ENCODE measurements at places on chromosomes 1 and 21.

DNA sequence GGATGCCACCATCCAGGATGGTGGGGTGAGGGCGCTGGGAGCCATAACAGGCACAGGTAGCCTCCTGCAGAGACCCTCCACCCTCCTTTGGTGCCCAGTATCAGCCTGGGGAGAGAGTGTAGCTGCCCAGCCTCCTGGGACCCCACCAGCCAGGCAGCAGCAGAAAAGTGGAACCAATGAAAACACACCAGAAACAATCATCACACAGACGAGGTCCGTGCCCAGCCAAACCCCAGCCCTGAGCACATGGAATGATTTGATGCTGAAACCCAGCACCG is 285.1 kb downstream of the PTPRU start:
- H3K4me3 ChIP-seq: no peak overlapping the region
- H3K27ac ChIP-seq: no peak overlapping the region
- no peaks in the 10 kb centered on the region for H3K27me3 ChIP-seq
- no peak for DNase-seq
- H3K4me1 ChIP-seq: no peaks in the 10 kb centered on the region
- H3K36me3 ChIP-seq: no peaks in the 10 kb centered on the region

GRCh38 chr1:196409586-196409985 is 198.7 kb downstream of the KCNT2 start:
- DNase-seq: no peak
- no peaks in the 10 kb centered on the region for H3K27me3 ChIP-seq
- H3K27ac ChIP-seq: no peak overlapping the region
- no peaks in the 10 kb centered on the region for H3K4me1 ChIP-seq
- no peaks in the 10 kb centered on the region for H3K36me3 ChIP-seq

DNA sequence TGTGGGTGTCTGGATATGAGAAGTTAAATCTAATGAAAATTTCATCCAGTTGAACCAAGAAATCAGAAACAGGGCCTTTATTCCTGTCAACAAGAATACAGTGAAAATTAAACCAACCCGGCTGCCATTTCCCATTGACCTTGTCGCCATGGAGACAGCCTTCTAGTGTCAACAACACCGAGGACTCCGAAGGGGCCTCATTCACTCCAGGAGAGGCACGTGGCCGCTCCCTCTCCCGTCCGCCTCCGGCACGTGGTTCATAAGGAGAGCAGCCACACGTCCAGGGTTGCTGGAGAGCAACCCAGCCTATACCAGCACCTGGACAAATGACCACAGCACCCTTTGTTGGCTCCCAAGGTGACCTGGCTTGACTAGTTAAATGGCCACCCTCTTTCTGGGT is 120.3 kb upstream of the VAMP3 start:
- H3K27ac ChIP-seq: no peak overlapping the region
- no peaks in the 10 kb centered on the region for H3K27me3 ChIP-seq
- H3K36me3 ChIP-seq: no peaks in the 10 kb centered on the region

- no peak overlapping the region for H3K27ac ChIP-seq
- no peak for DNase-seq
- H3K4me3 ChIP-seq: no peak overlapping the region
- H3K4me1 ChIP-seq: no peaks in the 10 kb centered on the region
- H3K27me3 ChIP-seq: no peaks in the 10 kb centered on the region
These were observed 9.1 kb downstream of the SCYL3 start for GRCh38 chr1:169884634-169885033.

GRCh38 chr1:234898455-234899033 is 230.1 kb downstream of the TOMM20 start:
- H3K27ac ChIP-seq: no peak overlapping the region
- no peaks in the 10 kb centered on the region for H3K36me3 ChIP-seq
- H3K27me3 ChIP-seq: no peaks in the 10 kb centered on the region

GRCh38 chr1:70896224-70896623 is 151.4 kb downstream of the PTGER3 start:
- DNase-seq: no peak
- no peak overlapping the region for H3K27ac ChIP-seq
- H3K27me3 ChIP-seq: no peaks in the 10 kb centered on the region
- no peaks in the 10 kb centered on the region for H3K36me3 ChIP-seq
- no peak overlapping the region for H3K4me3 ChIP-seq

GRCh38 chr1:204465546-204466415 is 28.8 kb downstream of the PIK3C2B start:
- DNase-seq: peak; percentile 44
- H3K4me3 ChIP-seq: peak overlapping the region; percentile 50
- H3K4me1 ChIP-seq: peaks cover 68% of the 10 kb centered on the region
- peak overlapping the region; percentile 97 for H3K27ac ChIP-seq
- no peaks in the 10 kb centered on the region for H3K27me3 ChIP-seq
- peaks cover 21% of the 10 kb centered on the region for H3K36me3 ChIP-seq

GRCh38 chr1:160850993-160851392 is 11.7 kb downstream of the CD244 start:
- no peak overlapping the region for H3K27ac ChIP-seq
- DNase-seq: no peak
- no peaks in the 10 kb centered on the region for H3K27me3 ChIP-seq
- no peaks in the 10 kb centered on the region for H3K4me1 ChIP-seq
- no peaks in the 10 kb centered on the region for H3K36me3 ChIP-seq
- H3K4me3 ChIP-seq: no peak overlapping the region

DNA sequence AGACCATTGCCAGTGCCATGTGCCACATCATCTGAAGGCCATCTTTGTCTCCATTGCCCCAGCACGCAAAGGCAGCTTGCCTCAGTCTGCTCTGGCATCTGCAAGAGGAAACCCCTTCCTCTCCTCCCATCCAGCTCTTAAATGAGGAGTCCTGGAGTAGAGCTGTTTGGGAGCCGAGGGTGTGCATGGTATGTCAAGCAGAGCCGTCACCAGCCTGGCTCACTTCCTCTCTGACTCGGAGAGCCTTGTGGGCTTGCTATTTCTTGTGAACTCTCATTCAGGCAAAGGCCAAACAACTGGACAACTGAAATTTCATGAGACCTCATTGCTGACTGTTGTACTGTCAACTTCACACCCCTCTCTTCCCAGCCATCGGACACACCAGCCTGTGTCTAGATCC is 143.9 kb downstream of the SIPA1L2 start:
- DNase-seq: no peak
- no peaks in the 10 kb centered on the region for H3K36me3 ChIP-seq
- H3K4me1 ChIP-seq: no peaks in the 10 kb centered on the region
- no peak overlapping the region for H3K4me3 ChIP-seq
- H3K27me3 ChIP-seq: no peaks in the 10 kb centered on the region
- peak overlapping the region; percentile 40 for H3K27ac ChIP-seq

GRCh38 chr1:46136711-46137110 is 4.3 kb upstream of the PIK3R3 start:
- H3K27ac ChIP-seq: no peak overlapping the region
- DNase-seq: no peak
- no peaks in the 10 kb centered on the region for H3K36me3 ChIP-seq

DNA sequence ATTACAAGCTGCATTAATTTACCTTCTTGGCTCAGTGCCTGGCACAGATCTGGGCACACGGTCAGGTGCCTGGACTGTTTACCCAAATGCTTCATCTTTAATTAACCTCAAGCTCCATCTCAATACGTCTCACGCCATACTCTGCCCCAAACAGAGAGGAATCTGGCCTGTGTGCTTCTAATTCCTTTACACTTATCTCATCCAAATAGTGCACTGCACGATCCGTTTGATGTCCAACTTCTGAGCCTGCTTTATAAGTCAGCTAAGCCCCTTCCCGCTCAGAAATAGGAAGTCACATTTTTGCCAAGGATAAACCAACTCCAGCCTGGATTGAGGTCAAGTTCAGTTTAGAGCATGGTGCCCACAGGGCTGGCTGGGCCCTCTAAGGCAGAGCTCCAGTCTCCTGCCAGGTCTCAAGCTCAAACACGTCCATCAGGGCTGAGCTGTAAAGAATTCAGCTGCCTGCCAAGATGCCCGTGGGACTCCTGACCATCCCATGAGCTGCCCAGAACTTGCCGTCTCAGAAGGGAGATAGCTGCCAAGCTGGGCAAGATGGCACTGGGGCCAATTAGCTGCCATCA is 233.5 kb downstream of the TRABD2B start:
- H3K36me3 ChIP-seq: no peaks in the 10 kb centered on the region
- no peak for DNase-seq
- H3K4me3 ChIP-seq: no peak overlapping the region
- H3K27me3 ChIP-seq: no peaks in the 10 kb centered on the region
- peak overlapping the region; percentile 71 for H3K27ac ChIP-seq

DNA sequence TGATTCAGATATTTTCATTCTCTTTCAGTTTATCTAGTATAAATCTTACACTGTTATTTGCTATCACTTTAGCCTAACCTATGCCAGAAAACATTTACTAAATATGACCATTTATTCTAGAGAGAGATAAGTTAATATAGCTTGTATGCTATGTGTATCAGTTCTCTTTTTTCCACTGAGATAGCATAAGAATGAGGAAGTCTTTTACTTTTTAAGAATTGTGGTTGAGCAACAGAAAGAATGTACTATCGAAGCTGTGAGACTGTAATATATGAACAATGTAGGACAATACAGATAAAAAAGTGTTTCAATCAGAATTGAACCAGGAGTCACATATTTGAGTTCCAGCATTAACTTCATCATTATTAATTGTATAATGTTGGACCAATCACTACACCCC is 479.9 kb upstream of the PLXNA2 start:
- no peaks in the 10 kb centered on the region for H3K4me1 ChIP-seq
- no peak overlapping the region for H3K27ac ChIP-seq
- no peaks in the 10 kb centered on the region for H3K27me3 ChIP-seq
- no peaks in the 10 kb centered on the region for H3K36me3 ChIP-seq
- no peak overlapping the region for H3K4me3 ChIP-seq
- DNase-seq: no peak

GRCh38 chr1:156676820-156677615 is at the start of gene NES:
Gene NES, minus strand, starts transcription at chr1:156677407. Its CDS starts 143 bp downstream, at chr1:156677264.
- no peak for DNase-seq
- H3K36me3 ChIP-seq: no peaks in the 10 kb centered on the region
- peaks cover 13% of the 10 kb centered on the region for H3K4me1 ChIP-seq
- no peaks in the 10 kb centered on the region for H3K27me3 ChIP-seq
- peak within 1 kb of the TSS; percentile 70 for H3K4me3 ChIP-seq
- H3K27ac ChIP-seq: peak within 1 kb of the TSS; percentile 71

DNA sequence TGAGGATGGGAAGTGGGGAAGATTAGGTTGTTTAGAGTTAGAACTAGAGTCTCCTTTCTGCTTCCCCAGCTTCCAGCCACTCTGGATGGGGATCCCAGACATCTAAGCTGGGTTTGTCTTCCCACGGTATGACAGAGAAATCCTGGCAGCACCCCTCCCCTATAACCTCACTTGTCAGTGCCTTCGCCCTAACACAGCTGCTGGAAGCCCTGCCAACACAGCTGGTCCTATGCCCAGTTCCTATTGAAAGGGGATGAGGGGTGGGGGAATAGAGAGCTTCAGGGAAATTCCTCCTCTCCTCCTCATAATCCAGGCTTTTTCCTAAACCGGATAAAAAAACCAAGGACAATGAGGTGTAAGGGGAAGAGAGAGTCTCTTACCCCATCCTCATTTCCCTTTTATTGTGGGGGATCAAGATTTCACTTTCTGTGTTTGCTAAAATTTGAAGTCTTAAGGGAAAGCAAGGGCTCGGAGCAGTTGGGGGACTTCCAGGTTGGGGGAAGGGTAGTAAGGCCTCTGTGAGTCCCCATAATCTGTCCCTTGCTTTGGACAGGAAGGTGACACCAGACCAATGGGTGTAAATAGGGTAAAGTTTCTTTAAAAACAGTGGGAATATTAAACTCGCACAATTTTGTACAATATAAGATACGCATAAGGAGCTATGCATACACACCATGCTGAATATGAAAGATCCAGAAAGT is 590 bp downstream of the TMOD4 start:
- H3K4me1 ChIP-seq: no peaks in the 10 kb centered on the region
- no peaks in the 10 kb centered on the region for H3K27me3 ChIP-seq
- DNase-seq: no peak
- H3K4me3 ChIP-seq: no peak overlapping the region

- no peak for DNase-seq
- no peaks in the 10 kb centered on the region for H3K36me3 ChIP-seq
- no peak overlapping the region for H3K27ac ChIP-seq
- H3K27me3 ChIP-seq: no peaks in the 10 kb centered on the region
These were observed 20.0 kb upstream of the TACSTD2 start for GRCh38 chr1:58597076-58597475.

DNA sequence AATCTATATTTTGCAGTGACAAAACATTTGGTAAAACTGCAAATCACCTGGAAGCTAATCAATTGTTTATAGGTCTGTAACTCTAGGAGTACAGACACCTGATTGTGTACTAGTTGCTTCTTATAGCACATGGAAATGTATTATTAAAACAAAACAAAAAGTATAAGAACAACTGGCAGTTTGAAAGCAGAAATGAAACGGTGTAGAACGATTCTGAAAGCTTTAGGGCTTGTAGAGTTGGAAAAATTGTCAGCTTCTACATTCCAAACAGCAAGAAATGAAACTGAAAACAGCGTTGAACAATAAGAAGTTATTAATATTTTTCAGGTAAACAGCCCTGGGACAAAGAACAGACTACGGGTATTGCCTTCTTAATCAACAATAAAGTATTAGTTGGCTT is 273.3 kb downstream of the OLFM3 start:
- DNase-seq: no peak
- H3K36me3 ChIP-seq: no peaks in the 10 kb centered on the region
- H3K27me3 ChIP-seq: no peaks in the 10 kb centered on the region
- H3K4me3 ChIP-seq: no peak overlapping the region
- H3K4me1 ChIP-seq: no peaks in the 10 kb centered on the region

DNA sequence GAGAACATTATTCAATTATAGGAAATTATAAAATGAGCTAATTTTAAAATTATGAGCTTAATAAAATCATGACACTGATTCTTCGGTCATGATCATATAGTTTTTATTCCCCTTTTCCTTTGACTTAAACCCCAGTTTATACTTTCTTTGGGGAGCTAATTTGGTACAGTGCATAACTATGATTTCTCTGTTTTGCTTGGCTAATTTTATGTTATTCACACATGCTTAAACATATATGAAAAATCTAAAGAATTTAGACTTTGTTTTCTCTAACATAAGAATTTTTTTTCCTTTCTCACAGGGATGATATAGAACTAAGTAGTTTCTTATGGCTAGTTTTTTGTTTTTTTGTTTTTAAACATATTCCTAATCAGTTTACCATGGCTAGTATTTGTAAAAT is 52.5 kb downstream of the STXBP3 start:
- no peak overlapping the region for H3K4me3 ChIP-seq
- H3K36me3 ChIP-seq: peaks cover 48% of the 10 kb centered on the region
- H3K27ac ChIP-seq: no peak overlapping the region
- H3K27me3 ChIP-seq: no peaks in the 10 kb centered on the region
- H3K4me1 ChIP-seq: no peaks in the 10 kb centered on the region

Data from ascending aorta (tissue), 2 donors.